ENCODE measurements at places on chromosomes 1 and 21. TPM values are rescaled to one million over a fixed set of nuclear protein-coding genes. Genes with fewer than 3 reads are reported as not detected.

AMPD1 gene
- total RNA-seq, result not detected

WDR64 gene
- total RNA-seq, result not detected

- DNase-seq, result peak; percentile 80
Observed at GRCh38 chr21:46347791-46348381, 23.9 kb downstream of the PCNT start.

- no peak for DNase-seq
Observed at GRCh38 chr1:161313554-161314200, 504 bp upstream of the SDHC start.

DNA sequence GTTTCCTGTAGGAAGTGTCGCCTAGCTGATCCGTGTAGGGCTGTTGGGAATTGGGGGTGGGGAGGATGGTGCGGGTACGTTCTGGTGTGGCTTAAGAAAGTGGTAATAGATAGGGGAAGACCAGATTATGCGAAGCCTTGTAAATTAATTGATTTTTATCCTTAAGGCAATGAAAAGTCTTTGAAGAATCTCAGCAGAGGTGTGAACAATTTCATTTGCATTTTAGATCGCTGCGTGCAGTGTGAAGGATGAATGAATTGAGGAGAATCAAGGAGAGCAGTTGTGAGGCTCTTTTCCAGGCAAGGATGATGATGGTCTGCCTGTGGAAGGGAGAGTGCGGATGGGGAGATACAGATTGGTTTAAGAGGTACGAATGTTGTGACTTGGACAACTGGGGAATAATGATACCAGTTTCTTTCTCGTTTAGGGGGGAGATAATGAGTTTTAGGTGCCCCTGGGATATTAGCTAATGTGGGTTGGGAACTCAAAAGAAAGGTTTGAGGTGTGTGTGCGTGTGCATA is 813 bp upstream of the DEDD start:
- DNase-seq, result no peak

Measured in Right ventricle myocardium superior (tissue), 1 donor.